Transverse colon (tissue), 4 donors: ENCODE measurements at places on chromosomes 4 and X. TPM values are rescaled to one million over a fixed set of nuclear protein-coding genes. Genes with fewer than 3 reads are reported as not detected.

DNA sequence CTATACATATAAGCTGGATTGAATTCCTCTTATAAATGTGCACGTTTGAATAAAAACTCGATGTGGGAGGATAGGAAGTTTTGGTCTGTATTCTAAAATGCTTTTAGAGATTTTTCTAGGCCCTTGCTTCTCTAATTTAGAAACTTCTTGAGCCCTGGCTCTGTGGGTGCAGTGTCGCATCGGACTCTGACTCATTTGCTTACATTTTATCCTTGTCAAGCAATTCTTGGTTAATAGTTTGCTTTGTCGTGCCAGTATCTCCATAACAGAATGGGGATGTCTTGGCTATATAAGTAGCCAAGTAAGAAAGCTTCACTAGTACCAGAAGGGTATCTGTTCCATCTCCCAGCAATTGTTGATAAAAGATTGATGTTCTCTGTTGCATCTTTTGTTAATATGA lies 10.7 kb downstream of the SGMS2 start:
- DNase-seq, result no peak

- DNase-seq, result no peak
These were observed 5.7 kb downstream of the ELK1 start for GRCh38 chrX:47644557-47645091.

GRCh38 chrX:11864171-11864570 lies 106.1 kb downstream of the MSL3 start:
- no peak for DNase-seq

DNA sequence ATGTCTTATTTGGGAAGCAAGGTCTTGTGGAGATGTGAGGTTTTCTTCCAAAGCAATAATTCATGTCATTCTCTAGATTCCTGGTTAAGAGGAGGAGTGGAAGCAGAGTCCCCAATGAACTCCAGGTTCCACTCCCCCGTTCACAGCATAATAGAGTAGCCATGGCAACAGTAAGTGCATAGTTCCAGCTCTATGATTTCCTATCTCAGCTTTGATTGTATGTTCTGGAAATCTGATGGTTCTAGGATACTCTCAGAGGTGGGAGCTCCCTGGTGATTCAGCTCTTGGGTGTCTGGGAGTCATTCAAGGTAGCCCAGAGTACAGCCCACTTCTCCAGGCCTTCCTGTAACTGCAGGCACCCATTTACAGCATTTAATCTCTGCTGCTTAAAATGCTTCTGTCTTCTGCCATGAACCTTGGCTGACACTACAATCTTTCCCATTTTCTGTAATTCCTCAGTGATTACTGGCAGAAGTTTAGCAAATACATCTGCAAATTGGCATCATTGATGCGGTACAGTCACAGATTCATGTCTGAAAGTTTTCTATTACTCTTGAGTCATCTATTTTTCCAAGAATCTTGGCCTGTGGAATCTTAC lies 242.0 kb downstream of the MAPK10 start:
- DNase-seq, result no peak

GRCh38 chrX:115595049-115595448 lies 34.1 kb downstream of the PLS3 start:
- no peak for DNase-seq

- no peak for DNase-seq
These were observed 94.1 kb upstream of the FAM9B start for GRCh38 chrX:9127986-9128385.

DNA sequence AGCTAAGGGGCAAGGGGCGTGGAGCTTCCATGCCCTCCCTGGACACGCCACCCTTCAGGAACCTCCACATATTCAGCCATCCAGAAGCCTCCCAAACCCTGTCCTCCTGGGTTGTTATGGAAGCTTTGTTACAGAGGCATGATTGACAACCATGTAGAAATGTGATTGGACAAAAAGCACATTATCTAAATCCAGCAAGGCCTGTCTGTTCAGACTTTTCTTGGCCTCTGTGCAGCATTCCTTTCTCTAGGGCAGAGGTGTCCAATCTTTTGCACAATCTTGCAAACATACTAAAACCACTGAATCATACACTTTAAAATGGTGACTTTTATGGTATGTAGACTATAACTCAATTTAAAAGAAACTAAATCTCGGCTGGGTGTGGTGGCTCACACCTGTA lies 12.7 kb downstream of the STEEP1 start:
- DNase-seq, result no peak

- no peak for DNase-seq
These were observed 3.7 kb downstream of the GRIPAP1 start for GRCh38 chrX:48998391-48998790.

DNA sequence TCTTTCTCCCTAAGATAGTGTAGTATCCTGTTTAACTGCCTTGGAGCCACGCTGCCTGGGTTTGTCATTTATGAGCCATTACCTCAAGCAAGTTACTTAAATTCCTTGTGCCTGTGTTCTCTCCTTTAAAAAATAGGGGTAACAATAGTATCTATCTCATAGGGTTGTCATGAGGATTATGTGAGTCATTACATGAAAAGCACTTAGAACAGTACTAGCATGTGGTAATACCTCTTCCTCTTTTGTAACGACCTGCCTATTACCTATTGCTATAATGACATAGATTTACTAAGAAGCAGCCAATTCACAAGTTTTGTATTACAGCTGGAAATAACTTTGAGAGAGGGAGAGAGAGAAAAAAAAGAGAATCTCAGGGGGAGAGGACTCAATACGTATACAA lies 834.7 kb downstream of the RAPGEF2 start:
- DNase-seq, result no peak

- no peak for DNase-seq
These were observed 161.3 kb upstream of the USP38 start for GRCh38 chr4:143023239-143023918.

DNA sequence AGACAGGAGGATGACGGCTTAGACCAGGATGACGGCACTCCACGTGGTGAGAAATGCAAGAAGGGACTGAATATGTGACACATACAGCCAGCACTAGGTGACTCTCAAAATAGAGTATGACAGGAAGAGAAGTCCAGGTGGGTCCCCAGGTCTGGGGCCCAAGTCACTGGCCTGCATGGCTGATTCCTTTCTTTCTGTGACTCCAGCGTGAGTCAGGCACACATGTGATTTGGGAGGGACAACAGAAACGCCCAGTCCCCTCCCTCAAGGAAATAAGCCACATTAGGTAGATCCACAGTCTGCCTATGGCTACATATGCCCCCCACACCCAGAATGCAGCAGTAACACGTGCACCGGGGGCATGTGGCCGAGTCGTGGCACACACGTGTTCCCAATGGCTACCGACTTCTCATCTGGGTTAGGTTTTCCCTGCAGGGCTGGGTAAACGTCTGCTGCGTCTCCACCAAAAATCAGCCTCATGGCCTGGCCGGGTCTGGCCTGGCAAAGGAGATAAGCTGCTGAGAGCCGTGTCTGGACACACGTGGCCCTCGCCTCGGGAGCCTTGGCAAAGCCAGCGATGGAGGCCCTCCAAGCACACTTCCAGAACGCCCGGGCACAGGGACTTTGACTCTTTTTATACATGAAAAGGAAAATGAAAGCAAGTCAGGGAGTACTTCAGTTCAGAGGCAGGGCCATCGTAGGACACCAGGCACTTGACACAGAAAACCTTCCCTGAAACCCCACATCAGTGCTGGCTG lies 19.3 kb downstream of the SEL1L3 start:
- peak; percentile 59 for DNase-seq

- DNase-seq, result no peak
These were observed 11.9 kb downstream of the USP11 start for GRCh38 chrX:47244676-47245075.

DNA sequence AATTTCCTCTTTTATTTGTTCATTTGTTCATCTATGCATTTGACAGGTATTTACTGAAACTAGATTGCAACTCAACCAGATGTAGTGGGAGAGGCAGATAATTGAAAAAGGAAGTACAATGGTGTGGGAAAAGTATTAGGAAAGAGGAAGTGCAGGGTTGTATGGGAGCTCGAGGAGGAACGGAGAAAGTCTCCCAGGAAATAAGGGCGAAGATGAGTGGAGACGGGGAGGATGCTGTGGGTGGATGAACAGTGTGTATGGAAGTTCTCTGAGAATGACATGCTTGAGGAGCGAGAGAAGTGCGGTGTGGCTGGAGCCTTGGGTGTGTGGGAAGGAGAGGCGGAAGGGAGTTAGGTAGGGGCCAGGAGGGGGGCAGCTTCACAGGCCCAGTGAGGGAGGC lies 87.5 kb upstream of the DHX15 start:
- no peak for DNase-seq

DNA sequence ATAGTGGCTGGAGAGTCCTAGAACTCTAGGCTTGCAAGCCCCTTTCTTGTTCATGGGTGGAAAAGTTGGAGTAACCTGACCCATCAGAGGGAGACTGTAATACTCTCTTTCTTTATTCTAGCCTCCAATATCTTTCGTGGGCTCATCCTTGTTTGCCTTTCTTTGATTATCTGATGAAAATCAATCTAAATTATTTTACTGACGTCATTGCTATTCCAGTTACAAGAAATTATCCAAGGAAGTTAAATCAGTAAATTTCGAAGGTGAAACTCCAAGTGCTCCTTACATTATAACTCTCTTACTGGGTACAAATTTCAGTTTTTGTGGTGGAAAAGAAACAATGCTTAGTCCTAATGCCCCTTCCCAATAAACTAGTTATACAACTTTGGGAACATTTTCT lies 412.9 kb downstream of the IDS start:
- no peak for DNase-seq

GRCh38 chr4:121057466-121057922 lies 14.8 kb downstream of the NDNF start:
- no peak for DNase-seq

GRCh38 chrX:49228185-49228584 lies 5.0 kb downstream of the CACNA1F start:
- DNase-seq, result no peak

DNA sequence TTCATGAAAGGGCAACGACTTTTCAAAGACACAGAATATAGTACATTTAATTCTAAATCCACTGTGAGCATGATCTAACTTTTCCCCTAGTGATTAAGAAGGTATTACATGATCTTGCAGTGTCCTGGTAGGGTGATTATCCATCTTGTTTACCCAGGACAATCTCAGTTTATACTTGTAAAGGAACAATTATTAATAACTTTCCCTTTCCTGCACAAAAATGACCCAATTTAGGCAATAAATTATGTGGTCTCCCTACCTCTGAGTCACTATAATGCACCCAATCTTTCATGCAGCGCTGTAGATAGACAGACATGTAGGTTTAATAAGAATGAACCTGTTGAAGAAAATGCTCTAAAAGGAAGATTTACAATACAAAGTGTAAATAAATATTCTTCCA lies 22.7 kb downstream of the UNC5C start:
- no peak for DNase-seq

GRCh38 chr4:26255989-26256388 lies 64.8 kb upstream of the RBPJ start:
- DNase-seq, result no peak

- peak; percentile 59 for DNase-seq
These were observed 14.2 kb upstream of the CPE start for GRCh38 chr4:165364452-165365080.

GRCh38 chr4:81052119-81053068 lies 21.9 kb downstream of the BMP3 start:
- DNase-seq, result peak; percentile 79

DNA sequence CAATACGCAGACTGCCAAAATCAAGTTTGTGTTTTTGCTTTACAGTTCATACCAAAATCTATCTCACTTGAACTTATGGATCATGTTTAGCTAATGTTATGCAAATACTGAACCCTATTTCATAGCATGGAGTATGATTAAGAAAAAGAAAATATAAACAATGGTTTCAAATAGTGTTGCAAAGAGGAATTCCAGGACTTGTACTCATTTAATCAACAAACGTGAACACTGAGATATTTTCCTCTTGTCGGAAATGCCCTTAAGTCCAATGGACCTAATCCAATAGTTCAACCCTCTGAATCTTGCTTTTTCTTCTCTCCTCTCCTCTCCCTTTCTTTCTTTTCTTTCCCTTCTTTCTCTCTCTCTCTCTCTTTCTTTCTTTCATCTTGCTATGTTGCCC lies 30.8 kb downstream of the RASL11B start:
- DNase-seq, result no peak

DNA sequence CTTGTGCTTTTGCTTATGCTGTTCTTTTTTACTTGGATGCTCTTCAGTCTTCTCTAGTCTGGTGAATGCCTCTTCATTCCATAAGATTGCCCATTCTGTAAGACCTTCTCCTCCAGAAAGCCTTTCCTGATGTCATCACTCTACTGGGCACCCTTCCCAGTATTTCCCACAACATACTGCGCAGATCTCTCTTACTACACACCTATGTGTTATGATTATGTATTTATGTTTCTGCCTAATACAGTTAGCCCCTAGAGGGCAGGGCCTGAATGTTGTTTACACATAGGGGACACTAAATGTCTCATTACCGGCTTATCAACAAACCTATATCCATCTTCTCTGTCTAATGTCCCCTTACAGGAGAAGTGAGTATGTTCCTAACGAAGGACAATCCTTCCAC lies 21.1 kb downstream of the AIFM1 start:
- DNase-seq, result no peak

- peak; percentile 20 for DNase-seq
These were observed 26.7 kb downstream of the HDAC8 start for GRCh38 chrX:72545990-72546389.

DNA sequence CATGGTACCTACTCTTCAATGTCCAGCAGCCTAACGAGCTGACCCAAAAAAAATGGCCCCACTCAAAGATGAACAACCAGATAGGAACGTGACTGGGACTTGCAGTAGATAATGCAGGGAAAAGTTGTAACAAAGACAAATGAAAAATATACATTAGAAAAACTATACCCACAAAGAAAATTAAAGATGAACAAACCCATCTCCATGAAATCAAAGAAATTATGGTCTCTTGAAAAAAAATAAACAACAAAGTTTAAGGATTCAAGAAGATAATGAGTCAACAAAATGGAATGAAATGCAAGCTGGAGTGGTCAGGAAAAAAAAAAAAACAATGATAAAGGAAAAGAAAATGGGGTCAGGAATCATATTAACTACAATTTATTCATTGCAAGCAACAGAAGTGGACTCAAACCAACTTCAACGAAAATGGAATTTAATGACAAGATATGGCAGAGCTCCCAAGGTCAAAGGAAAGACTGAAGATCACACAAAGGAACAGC lies 309.8 kb upstream of the GALNT7 start:
- DNase-seq, result no peak

GRCh38 chr4:86376850-86377249 lies 17.0 kb upstream of the MAPK10 start:
- DNase-seq, result no peak

DNA sequence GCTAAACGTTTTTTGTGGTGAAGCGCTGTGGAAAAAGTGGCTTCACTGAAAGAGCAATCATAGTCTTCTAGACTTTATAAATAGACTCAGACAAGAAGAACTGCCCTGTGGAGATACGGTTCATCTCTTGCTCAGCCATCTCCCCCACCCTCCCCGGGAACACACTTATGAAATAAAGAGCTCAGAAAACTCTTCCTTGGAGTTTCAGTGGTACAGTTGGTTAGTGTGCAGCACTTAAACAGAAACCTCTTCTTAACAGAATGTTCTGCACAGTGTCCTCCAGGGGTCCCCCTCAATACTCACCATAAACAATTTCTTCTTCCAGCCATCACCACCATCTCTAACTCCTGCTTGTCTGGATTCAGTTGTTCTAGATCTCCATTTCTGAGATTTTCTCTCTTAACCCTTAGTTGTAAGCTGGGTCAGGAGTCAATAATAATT lies 313.0 kb downstream of the ARHGAP10 start:
- no peak for DNase-seq

The CLTRN gene
- total RNA-seq, result not detected

The WWC2 gene
- total RNA-seq, result 6.6 TPM

The REPS2 gene
- 18.4 TPM for total RNA-seq

The BOD1L1 gene
- 70.5 TPM for total RNA-seq

The TCEAL8 gene
- total RNA-seq, result 32.6 TPM

The GNRHR gene
- total RNA-seq, result not detected
